ENCODE measurements at places on chromosomes 7 and 10. TPM values are rescaled to one million over a fixed set of nuclear protein-coding genes. Genes with fewer than 3 reads are reported as not detected.

SEMA3D gene
- polyA plus RNA-seq, result 12.3 TPM

DKK1 gene
- polyA plus RNA-seq, result 0.44 TPM

WNT8B gene
- 0.09 TPM for polyA plus RNA-seq

TMEM273 gene
- polyA plus RNA-seq, result 6.3 TPM

CFTR gene
- 0.30 TPM for polyA plus RNA-seq

DNA sequence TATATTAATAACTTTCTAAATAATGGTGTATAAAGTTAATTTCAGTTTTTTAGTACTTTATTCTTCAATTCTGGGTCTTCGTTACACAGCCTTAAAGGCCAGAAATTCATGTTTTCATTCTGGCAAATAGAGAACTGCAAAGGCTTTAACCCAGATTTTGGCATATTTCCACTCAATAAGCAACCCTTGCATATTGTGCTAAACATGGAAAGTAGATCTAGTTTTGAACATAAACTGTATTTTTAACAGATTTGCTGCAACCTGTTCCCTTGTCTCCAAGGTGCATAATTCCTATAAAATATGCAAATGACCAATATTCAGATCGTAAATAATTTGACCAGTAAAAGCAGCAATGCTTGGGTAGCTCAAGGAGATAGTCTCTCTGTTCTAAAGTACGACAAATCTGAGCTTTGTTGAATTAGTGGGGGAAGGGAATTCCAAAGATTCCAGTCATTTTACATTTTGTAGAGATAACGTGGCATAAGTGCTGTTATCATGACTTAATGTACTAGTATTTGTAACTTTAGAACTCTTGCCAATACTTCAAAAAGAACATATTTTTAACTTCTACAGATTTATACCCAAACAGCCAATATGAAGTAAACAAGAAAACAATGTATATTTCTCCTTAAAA is 46.4 kb upstream of the RSBN1L start:
- DNase-seq, result no peak

DNA sequence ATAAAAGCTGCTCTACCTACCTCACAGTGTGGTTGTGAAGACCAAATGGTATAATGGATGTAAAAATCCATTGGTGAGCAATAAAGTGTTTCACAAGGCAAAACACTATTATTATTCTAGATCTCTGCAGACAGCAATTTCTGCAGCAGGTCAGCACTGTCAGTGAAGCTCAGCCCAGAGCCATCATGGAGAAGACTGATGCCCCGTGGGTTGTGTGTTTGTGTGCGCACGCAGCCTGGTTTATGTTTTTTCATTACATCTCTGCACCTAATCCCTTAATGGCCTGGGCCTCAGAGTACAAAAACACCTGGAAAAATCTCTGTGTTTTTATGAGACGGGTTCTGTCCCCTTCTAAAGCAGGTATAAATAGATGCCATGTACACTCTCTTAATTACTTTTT is 64.2 kb downstream of the PARP12 start:
- no peak for DNase-seq

DNA sequence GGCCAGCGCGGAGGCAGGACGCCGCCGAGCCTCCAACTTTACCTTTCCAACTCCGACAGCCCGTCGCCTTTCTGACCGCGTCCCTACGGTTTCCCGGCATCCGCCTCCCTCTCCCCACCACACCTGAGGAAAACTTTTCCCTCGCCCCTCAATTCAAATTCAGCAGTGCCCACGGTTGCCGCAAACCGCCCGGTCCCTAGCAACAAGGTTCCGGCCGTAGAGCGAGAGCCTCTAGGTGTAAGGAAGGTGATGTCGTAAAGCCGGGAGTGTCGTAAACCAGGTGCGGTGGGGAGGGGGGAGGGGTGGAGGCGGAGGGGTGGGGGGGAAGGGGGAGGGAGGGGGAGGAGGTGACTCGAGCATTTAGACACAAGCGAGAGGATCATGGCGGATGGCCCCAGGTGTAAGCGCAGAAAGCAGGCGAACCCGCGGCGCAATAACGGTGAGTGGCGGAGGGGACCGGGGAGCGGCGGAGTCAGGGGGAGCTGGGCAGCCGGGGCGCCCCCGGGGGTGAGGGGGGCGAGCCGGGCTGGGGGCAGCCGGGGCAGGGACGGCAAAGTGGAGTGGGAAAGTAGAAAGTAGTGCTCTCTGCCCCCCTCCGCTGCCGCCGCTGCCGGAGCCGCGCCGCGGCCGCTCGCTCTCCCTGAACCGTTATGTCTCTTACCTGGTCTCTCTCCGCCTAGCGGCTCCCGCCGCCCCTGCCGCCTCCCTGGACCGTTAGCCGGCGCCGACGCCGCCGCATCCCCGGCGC is at the start of gene ZEB1:
Gene ZEB1 (plus strand): TSS at position 363 of the 748 bp plus-strand sequence. CDS start 19 bp downstream, at position 382.
- peak; percentile 90 for DNase-seq

- DNase-seq, result no peak
Observed at GRCh38 chr7:30491417-30491816, 12.8 kb upstream of the NOD1 start.

GRCh38 chr7:134916171-134916883 is 70.0 kb upstream of the AGBL3 start:
- no peak for DNase-seq

DNA sequence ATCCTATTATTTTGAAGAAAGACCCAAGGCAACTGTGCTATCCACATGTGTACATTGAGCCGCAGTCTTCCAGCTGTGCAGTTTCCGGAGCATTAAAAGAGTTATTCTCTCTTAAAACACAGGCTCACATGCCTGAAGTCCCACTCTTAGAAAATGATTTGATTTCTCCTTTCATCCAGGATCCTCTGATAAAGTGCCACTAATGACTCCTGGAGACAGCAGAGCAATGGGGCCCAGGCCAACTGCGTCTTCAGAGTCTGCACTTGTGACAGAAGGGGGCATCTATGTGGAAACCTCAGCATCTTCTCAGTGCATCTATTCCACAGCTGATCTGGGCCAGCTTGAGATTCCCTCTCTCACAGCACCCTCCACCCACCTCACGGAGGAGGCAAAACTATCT is 482.1 kb upstream of the AKR1E2 start:
- DNase-seq, result peak; percentile 64

GRCh38 chr10:20041931-20042330 is 225.7 kb downstream of the PLXDC2 start:
- DNase-seq, result no peak

All from hindlimb muscle (tissue), 1 donor.